ENCODE measurements at places on chromosomes 11 and 22.

DNA sequence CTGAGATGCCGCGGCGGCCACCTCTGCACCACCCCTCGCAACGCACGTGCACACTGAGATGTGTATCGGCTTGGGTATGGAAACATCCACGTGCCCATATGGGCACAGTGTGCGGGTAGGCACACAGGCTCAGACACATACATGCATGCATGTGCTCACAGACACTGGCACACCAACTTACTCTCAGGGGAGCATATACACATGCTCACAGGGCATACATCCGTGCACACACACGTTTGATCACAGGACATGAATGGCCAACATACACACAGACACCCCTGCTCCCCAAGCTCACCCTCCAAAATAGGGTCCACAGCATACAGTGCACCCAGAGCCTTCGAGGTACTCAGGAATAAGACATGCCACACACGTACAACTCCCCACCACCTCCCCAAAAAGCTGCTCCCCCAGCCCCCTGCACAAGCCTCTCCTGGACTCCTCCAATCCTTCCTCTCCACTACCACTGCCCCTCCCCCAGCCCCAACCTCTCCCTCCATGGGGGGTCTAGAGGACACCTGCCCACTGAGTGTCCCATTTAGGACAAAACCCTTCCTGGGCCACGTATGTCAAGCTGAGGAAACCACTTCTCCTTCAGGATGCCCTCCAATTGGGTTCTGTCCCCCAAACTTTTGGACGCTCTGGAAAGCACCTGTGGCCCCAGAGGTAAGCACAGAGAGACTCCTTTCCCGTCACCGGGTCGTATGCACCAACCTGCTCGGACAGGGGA lies 53.1 kb downstream of the SLC22A12 start:
- DNase-seq = no peak

- DNase-seq = peak; percentile 4
These were observed 41.4 kb upstream of the TTLL12 start for GRCh38 chr22:43228330-43228729.

- DNase-seq = no peak
These were observed 19.1 kb downstream of the PAX6 start for GRCh38 chr11:31792036-31792435.

DNA sequence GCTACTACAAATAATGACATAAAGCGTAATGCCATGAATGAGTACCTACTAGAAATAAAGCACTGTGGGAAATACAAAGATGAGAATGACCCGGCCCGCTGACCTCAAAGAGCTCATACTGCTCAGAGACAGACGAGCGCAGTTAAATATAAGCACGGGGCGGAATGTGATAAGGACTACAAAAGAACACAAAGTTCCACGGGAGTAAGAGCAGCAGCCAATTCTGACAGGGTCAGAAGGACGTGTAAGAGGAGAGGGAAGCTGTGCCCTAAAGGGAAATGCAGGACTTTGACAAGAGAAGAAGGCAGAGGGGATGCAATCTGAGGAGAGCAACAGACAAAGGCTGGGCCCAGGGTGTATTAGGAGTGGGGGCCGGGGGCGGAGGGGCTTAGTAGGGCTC lies 314.6 kb downstream of the LARGE1 start:
- DNase-seq = no peak

- peak; percentile 68 for DNase-seq
These were observed 1217.9 kb downstream of the LRRC4C start for GRCh38 chr11:40241524-40242051.

GRCh38 chr11:121418625-121419114 lies 33.4 kb upstream of the SORL1 start:
- DNase-seq = no peak

- no peak for DNase-seq
These were observed 62.8 kb upstream of the ANO3 start for GRCh38 chr11:26268980-26269660.

GRCh38 chr11:87743007-87743406 lies 432.2 kb downstream of the RAB38 start:
- no peak for DNase-seq

DNA sequence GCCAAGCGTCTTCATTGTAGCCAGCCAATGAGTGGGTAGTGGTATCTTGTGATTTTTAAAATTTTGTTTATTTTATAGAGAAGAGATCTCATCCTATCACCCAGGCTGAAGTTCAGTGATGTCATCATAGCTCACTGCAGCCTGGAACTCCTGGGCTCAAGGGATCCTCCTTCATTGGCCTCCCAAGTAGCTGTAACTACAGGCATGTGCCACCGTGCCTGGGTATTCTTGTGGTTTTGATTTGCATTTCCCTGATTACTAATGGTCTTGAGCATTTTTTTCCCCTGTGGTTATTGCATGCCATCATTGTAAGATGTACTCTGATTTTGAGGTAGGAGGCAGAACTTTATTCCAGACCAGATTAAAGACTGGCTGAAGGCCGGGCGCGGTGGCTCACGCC lies 2.4 kb upstream of the DENND6B start:
- peak; percentile 45 for DNase-seq

- no peak for DNase-seq
These were observed 85.4 kb downstream of the MICAL2 start for GRCh38 chr11:12195768-12196167.

- no peak for DNase-seq
These were observed 51.7 kb downstream of the CHRDL2 start for GRCh38 chr11:74679513-74679865.

DNA sequence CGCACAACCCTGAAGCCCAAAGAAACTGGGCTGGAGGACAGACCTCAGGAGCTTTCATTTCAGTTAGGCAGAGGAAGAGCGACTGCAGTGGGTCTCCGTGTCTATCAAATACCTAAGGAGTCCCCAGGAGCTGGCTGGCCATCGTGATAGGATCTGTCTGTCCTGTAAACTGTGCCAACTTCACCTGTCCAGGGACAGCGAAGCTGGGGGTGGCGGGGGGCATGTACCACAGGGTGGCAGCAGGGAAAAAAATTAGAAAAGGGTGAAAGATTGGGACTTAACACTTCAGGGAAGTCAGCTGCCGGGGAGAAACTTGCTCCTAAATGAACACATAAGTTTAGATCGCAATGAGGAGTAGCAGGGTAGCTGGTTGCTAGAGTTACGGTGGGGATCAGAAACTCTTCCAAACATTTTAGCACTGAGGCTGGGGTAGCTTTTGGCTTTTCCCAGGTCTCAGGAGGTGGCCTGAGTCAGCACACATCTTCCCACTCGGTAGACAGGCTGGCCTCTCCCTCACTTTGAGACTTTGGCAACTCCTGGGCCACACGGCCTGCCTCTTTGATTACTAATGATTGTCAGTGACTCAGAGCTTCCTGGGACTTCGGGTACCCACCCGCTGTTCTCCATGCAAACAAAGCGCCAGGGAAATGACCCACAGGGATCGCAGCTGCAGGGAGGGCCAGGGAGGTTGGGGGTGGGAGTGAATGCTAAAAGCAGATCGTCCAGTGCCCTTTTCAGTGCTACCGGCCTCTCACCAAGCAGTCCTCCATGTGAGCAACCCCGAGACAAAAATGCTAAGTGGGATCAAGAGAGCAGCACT lies 2.9 kb upstream of the MTFP1 start:
- DNase-seq = peak; percentile 89

- no peak for DNase-seq
These were observed 18.4 kb downstream of the MICALL1 start for GRCh38 chr22:37924386-37925065.

DNA sequence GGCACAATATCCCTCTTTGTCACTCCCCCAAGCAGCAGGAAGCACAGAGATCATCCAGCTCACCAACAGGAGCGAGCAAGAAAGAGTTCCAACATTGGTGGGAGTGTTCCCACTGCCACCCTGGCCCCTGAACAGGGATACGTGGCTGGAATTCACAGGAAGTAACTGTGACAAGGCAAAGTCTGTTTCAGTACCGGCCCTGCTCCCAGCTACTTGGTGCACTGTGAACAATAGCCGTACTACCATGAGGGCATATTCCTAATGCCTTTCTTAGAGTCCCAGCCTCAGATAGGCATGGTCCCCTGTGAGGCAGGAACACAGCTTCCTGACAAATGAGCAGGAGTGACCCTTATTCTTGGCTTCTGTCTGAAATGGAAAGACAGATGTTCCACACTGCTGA lies 1.8 kb upstream of the SLC37A2 start:
- DNase-seq = no peak

DNA sequence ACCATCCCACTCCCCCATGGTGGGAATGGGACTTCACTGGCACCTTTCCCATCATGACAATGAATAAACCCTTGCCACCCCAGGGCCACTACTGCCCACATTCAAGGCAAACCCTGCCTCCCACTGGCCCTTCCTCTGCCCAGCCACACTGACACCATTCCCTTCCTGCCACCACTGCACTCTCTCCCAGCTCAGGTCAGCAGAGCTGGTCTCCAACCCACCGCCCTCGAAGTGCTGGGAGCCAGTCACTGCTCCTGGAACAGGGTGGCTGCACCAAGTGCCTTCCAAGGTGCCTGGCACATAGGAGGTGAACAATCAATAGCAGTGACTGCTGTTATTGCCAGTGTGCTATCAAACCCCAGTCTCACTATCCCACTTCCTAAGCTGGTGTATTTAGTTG lies 27.1 kb downstream of the PRDM10 start:
- no peak for DNase-seq

GRCh38 chr11:64908766-64909165 lies 8.2 kb downstream of the ATG2A start:
- no peak for DNase-seq

GRCh38 chr11:77705195-77705875 lies 67.7 kb upstream of the CLNS1A start:
- DNase-seq = peak; percentile 39

DNA sequence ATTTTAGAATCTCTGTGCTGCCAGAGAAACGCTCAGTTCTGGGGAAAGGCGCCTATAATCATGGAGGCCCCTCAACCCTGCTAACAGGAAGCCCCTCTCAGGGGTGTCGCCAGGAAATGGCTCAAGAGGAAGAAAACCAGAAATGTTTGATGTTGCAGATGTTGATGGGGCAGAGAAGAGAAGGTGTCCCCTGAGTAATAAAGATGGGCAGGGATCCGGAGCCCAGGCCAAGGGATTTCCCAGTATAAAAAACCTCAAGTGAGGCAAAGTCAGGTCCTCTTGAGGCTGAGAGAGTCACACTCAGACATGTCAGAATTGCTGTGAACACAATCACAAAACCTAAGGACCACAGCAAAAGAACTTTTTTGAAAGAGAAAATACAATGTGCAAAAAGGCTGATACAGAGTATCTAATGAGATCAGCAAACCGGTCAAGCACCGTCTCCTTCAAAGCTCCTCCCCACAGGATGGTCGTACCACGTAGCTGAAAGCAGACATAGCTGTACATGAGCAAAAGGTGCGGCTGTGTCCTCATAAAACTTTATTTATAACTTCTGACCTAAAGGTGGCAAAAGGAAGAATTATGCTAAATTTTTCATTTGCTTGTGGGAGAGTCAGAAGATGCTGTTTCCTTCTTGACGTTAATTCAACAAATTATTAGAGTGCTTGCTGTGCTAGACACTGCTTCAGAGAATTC lies 12.2 kb downstream of the MOV10L1 start:
- no peak for DNase-seq

GRCh38 chr11:116901211-116901610 lies 63.8 kb upstream of the APOA1 start:
- no peak for DNase-seq

DNA sequence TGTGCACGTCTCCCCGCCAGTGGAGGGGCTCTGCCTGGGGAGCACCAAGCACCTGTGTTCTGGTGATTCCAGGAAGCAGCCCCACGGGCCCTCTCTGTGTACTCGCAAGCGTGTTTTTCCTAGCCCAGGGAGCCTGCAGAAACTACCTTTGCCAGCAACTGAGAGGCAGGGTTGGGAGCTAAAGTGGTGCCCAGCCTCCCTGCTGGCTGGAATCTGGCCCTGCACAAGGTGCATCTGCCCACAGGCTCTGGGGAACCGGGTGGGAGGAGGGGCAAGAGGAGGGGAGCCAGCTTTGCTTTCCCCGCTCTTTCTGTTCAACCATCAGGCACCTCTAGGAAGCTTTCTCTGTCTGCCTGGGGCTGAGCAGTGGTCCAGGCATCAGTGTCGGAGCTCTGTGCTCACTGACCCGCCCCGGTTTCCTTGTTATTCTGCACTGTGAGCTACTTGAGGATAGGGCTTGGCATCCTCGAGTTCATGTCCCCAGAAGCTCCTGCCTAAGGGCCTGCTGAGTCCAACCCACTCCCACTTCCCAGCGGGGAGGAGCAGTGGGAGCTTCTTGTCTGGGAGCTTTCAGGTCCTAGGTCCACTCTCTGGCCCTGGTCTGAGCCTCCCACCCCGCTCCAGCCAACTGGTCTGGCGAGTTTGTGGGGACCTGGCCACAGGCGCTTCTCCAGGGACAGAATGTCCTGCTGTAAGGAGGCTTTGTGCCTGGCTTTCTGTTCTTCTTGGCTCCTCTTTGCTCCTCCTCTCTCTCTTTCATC lies 14.9 kb downstream of the DAGLA start:
- DNase-seq = no peak

- no peak for DNase-seq
These were observed 3.8 kb downstream of the CSDC2 start for GRCh38 chr22:41564563-41564962.

- peak; percentile 97 for DNase-seq
These were observed 941.0 kb upstream of the CHORDC1 start for GRCh38 chr11:91163619-91164451.

- no peak for DNase-seq
These were observed 4.4 kb upstream of the KRTAP5-9 start for GRCh38 chr11:71543866-71544265.

- DNase-seq = no peak
These were observed 12.2 kb upstream of the PIM3 start for GRCh38 chr22:49948116-49948957.

DNA sequence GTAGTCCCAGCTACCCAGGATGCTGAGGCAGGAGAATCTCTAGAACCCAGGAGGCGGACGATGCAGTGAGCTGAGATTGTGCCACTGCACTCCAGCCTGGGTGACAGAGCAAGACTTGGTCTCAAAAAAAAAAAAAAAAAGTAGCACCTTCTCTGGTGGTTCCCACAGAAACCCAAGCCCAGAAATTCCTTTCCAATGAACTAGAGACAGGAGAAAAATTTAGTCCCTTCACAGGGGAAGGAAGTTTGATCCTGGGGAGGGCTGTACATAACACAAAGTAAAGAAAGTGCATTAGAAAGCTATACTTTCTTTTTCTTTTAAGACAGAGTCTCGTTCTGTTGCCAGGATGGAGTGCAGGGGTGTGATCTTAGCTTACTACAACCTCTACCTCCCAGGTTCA lies 25.5 kb upstream of the APOA1 start:
- peak; percentile 43 for DNase-seq

GRCh38 chr22:42693763-42694683 lies 26.6 kb downstream of the A4GALT start:
- DNase-seq = no peak

- DNase-seq = no peak
These were observed 458.8 kb downstream of the BUD13 start for GRCh38 chr11:116314006-116314405.
